ENCODE measurements at places on chromosomes 12 and 14.

GRCh38 chr12:50626026-50626425, 121.2 kb downstream of the DIP2B start:
- DNase-seq = no peak

DNA sequence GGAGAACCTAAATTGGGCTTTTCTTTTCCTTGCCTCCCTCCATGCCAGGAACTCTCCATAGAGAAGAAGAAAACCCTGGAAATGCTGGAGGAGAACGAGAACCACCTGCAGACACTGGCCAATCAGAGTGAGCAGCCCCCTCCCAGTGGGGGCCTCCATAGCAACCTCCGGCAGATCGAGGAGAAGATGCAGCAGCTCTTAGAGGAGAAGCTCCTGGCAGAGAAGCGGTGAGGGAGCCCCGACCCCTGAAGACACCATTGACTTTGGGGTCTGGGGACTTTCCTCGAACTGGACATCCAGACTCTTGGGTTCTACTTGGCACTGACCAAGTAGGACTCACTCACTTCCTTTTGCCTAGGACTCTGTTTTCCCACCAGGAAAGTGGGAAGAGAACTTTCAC, 41.4 kb downstream of the PLEKHD1 start:
- DNase-seq = no peak

- no peak for DNase-seq
Measured at GRCh38 chr14:77691259-77691658, 16.6 kb downstream of the ALKBH1 start.

DNA sequence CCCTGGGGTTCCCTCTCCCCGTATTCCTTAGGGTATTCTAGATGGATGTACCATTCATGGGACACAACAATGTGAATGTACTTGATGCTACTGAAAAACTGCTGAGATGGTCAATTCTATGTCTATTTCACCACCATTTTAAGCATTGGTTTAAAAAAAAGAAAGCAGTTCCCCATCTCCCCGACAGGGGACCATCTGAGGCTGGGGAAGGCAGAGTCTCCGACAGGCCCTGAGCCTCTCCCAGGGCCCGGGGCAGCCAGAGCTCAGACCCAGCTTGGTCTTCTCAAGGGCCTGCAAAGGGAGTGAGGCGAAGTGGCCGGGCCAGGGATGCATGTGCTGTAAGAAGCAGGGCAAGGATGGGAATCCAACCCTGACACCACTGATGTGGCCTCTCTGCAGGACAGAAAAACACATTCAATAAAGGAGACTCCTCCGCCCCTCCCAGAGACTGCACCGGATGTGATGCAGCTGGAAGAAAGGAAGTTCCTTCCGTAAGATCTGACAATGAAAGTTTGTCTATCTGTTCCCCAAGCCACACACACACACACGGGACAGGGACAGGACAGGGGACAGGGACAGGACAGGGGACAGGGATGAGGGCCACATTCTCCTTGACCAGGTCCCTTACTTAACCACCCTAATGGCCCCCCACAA, 234.1 kb downstream of the BCL11B start:
- peak; percentile 13 for DNase-seq

DNA sequence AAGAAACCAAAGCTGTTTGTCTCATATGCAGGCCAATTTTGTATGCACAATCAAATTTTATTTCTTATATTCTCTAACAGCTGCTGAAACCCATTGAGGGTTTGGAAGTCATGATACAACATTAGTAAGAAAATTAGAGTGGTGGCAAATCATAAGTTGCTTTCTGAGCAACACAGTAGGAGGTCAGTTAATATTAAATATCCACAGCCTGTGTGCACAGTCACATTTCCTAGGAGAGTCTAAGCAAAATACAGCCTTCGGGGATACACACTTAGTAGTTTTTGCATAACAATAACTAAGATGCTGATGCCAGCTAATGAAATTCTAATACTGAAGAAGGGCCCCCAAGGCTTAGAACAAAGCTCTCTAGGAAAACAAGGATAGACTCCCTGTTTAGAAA, 209.6 kb upstream of the E2F7 start:
- DNase-seq = no peak

DNA sequence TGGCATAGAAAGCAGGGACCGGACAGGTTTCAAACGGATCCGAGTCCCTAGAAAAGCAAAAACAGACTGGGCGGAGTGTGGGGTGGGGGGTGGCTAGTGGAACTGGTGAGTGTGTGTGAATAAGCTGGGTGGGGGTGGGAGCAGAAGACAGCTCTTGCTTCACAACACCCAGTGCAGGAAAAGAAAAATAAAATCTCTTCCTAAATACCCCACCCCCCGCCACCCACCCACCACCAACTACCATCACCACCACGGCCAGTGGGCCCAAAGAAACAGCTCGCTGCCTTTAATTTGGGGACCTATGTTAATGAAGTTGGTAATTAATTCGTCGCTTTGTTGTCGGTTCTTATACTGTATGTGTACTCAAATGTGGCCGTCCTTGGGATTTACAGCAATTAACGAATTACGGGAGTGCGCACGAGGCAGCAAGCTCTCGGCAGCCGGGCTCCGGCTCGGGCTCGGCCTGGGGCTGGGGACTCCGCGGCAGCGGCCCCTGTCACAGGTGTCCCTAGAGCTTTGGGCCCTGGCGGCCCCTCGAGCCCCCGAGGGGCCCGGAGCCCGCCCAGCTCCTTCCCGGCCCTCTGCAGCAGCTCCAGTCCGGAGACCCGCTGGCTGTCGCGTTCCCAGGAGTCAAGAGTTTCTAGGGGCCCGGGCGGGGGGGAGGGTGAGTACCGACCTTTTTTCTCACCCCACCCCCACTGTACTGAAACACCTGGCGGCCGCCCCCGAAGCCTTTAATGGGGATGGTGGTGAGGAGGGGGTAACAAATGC, 1.5 kb upstream of the OTX2 start:
- no peak for DNase-seq

GRCh38 chr12:27644158-27644845, 51.9 kb upstream of the REP15 start:
- DNase-seq = no peak

GRCh38 chr14:106372870-106373652, 846.7 kb downstream of the TMEM121 start:
- DNase-seq = peak; percentile 56

GRCh38 chr14:25929881-25930615, 667.8 kb downstream of the NOVA1 start:
- DNase-seq = peak; percentile 94

GRCh38 chr12:124504273-124505000, 63.0 kb downstream of the NCOR2 start:
- no peak for DNase-seq

- no peak for DNase-seq
Measured at GRCh38 chr14:68509188-68509983, 283.5 kb downstream of the ZFP36L1 start.

GRCh38 chr12:76976777-76977382, 88.5 kb downstream of the E2F7 start:
- no peak for DNase-seq

DNA sequence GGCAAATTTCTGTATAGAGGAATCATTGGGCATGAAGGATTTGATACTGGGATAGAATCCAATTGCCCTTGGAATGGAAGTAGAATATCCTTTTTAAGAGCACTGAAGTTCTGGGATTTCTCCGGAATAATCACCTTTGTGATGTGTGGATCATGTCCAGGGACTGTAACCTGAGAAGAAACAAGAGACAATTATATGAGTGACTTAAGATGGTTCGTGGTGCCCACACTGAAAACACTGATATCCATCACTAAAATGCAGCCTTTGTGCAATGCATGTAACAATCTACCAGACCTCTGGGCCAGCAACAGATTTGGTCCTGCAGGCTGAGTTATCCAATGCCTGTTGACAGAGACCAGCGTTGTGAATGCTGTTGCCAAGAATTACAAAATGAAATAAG, 48.5 kb downstream of the MDM2 start:
- peak; percentile 81 for DNase-seq

DNA sequence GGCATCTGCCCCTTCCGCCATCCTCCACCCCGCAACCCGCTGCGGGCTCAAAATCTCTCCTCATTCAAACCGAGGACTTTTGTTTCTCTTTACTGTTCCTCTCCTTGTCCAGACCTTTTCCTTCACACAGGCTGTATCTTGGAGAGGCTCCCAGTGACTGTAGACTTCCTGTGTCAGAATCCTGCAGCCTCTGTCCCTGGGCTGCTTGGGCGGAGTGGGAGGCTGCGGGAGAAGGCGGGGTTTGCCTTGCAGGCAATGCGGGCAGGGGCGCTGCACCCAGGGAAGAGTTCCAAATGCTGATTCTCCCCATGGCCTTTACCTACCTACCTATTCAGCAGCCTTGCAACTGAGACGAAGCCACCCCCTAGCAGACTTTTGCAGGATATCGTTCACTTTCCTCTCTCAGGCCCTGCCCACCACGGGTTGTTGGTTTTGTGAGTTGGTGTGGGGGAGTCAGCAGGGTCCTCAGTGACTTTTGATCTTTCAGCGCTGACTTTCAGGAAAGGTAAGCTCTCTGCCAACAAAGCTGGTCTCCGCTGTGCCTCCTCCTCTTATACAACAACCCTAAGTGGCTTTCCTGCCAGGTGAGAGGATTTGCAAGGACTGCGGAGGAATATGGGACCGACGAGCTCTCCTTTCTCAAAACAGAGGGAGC, 79.0 kb upstream of the KCNA1 start:
- no peak for DNase-seq

- DNase-seq = no peak
Measured at GRCh38 chr12:3129301-3130056, 52.3 kb downstream of the TSPAN9 start.

GRCh38 chr14:72894323-72894622, 372 bp upstream of the DPF3 start:
- no peak for DNase-seq

DNA sequence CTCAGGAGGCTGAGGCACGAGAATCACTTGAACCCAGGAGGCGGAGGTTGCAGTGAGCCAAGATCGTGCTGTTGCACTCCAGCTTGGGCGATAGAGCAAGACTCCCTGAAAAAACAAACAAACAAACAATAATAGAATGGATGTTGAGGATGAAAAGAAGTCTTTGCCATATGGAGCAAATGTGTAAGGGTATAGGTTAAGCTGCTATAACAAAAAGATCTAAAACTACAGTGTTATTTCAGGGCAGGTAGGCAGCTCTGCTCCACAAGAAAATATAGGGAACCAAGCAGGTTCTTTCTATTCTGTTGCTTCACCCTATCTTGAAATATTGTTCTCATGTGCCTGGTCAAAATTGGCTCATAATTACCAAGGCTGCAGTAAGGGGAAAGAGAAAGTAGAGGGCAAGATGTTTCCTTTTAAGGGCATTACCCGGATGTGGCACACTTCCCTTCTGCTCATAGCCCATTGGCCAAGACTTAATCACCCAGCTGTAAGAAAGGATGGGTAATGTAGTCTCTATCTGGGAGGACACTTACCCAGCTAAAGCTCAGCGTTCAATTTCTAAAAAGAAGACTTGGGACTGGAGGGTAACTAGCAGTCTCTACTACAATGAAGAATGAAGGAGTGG, 23.5 kb downstream of the SDSL start:
- no peak for DNase-seq

- DNase-seq = no peak
Measured at GRCh38 chr14:77908847-77909246, 108.9 kb downstream of the ADCK1 start.

- no peak for DNase-seq
Measured at GRCh38 chr14:77961847-77962580, 162.1 kb downstream of the ADCK1 start.

DNA sequence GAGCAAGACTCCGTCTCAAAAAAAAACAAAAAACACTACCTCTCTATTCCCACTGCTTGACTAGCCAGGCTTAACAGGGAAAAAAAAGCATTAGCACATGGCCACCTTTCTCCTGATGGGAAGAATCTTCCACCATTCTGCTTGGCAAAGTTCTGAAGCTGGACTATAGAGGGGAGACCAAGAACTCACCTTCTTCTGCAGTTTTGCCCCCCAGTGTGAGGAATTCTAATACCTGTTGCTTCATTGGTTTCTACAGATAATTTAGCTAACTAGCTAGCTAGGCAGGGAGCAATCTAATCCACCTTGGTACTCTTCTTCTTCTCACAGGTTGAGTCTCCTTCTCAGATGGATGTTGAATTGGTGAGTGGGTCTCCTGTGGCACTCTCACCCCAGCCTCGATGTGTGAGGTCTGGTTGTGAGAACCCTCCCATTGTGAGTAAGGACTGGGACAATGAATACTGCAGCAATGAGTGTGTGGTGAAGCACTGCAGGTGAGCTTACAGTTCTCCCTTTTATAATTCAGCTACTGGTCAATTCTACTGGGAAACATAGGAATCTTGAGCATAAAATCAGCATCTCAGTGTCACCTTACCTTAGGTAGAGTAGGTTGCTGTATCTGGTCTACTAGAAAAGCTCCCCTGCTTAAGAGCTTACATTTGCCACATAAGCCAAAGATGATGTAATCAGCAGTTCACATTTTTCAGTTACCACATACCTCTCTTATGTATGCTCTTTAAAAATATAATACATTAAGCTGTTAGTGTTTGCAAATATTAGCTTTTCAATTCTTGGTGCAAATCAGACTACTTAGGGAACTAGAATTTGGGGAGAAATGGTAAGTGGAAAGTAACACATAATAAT, 16.0 kb downstream of the METTL3 start:
- no peak for DNase-seq

GRCh38 chr14:76939015-76939742, 89.3 kb downstream of the IRF2BPL start:
- peak; percentile 41 for DNase-seq

DNA sequence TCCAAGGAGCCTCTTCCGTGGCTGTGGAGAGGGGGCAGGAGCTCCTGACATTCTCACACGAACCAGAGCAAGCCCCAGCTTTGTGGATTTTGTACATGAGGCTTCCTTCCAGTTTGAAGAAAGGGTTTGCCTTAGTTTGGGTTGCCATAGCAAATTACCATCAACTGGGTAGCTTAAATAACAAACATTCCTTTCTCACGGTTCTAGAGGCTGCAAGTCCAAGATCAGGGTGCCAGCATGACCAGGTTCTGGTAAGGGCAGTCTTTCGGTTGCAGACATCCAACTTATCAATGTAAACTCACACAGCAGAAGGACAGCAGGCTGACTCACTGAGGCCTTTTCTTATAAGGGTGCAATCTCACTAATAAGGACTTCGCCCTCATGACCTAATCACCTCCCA, 25.9 kb upstream of the STAB2 start:
- no peak for DNase-seq

GRCh38 chr14:79436335-79436734, 775.0 kb downstream of the DIO2 start:
- no peak for DNase-seq

DNA sequence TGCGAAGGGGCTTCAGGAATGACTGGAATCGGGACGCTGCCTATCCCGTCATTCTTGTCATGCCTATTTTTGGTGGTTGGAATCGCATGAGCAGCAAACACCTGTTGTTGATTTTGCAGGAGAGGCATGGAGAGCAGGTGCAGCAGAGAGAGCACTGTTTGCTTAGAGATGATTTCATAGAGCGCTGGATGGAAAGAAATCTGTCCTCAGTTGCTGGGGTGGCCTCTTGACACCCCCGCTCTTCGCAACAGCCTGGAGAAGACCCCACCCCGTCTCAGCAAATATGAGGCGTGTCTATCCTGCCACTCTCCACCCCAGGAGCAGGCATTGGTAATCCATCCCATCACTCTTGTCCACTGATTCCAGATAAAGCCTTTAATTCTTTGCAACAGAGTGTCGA, 19.3 kb upstream of the NCOR2 start:
- no peak for DNase-seq

- no peak for DNase-seq
Measured at GRCh38 chr12:30286345-30286926, 409.2 kb downstream of the IPO8 start.

GRCh38 chr14:103128631-103129300, 5.5 kb downstream of the TNFAIP2 start:
- DNase-seq = no peak

GRCh38 chr14:101129521-101130167, 226.1 kb upstream of the RTL1 start:
- DNase-seq = no peak

GRCh38 chr14:93520053-93520607, 89.4 kb downstream of the UNC79 start:
- DNase-seq = no peak
